NT2/D1 (cell line): ENCODE measurements at places on chromosomes 4 and X.

DNA sequence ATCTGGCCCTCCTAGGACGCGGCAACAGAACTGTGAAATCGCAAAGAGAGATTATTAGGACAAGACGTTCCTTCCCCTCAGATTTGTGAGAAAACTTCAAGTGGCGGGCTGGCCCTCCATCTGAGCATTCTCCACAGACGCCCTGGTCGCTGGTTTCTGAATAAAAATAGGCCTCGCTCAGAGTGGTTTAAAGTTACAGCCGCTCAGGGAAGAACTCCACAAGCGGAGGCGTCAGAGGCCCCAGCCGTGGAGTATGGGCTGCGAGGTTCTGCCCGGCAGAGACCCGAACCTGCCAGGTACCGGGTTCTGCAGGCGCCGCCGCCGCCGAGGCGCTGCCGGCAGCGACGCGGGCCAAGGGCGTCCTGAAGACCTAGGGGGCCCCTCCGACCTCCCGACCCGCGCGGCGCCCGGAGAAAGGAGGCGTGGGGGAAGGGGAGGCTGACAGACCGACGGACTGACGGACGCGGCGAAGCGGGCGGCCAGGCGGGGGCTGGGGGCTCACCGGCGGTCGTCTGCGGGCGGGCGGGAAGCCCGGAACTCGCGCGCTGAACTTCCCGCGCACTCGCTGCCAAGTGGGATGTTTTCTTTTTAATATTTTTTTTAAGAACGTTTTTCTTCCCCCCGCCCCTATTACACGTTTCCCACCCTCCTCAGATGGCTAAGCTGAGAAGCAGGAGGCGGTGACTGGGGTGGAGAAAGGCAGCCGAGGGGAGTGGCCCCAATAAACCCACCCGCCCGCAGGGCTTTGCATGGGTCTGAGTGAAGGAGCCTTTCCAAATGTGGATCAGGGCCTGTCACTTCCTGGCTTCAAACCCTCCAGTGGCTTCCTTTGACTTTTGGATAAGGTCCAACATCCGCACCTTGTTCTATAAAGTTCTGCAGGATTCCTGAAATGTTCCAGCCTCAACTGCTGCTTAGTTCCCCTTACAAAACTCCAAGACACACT, at the start of gene PABPC4L:
PABPC4L (minus strand) TSS at position 574 of the 946 bp plus-strand sequence. CDS start 770 bp downstream, outside the sequence.
- no peak for DNase-seq

DNA sequence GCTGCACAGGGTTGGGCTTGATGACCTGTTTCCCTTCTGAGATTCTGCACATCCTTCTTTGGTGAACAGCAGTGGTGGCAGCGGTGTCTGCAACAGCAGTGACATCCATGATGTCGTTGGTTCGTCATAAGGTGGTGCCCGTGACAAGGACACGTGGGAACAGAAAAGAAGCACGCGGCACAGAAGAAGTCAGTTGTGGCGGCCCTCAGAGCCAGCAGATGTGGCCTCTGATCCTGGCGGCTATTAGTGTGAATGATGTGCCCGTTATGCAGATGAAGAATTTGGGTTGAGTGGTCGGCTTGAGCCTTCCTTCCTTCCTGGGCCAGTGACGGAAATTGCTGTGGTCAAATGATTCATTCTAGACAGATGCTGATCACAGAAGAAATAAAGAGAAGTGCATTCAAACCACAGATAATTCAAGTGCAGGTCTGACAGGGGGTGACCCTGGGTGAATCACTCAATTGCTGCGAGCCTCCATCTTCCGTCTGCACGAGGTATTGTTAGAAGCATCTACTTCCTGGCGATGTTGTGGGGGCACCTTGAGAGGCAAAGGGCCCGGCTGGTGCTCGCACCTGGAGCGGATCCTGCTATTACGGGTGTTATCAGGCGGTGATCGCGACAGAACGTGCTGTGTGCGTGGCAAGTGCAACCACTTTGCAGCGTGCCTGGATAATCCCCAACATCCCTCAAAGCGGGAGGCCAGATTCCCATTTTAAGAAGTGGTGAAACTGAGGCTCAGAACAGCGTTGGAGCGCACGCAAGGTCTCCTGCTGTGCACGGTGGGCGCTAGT, 215.2 kb upstream of the PSAPL1 start:
- no peak for DNase-seq

DNA sequence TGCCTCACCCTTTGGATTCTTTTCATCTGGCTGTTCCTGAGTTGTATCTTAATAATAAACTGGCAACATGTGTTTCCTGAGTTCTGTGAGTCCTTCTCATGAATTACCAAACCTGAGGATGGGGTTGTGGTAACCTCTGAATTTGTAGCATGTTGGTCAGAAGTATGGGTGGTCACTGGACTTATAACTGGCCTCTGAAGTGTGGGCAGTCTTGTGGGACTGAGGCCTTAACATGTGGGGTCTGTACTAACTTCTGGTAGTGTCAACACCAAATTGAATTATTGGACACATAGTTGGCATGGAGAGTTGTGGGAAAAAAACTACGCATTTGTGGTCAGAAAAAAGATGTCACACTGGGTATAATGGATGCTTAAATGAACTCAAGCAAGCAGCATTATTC, 45.0 kb upstream of the TNIP3 start:
- DNase-seq, result no peak

- no peak for DNase-seq
Observed at GRCh38 chr4:3016961-3017360, 53.6 kb downstream of the GRK4 start.

DNA sequence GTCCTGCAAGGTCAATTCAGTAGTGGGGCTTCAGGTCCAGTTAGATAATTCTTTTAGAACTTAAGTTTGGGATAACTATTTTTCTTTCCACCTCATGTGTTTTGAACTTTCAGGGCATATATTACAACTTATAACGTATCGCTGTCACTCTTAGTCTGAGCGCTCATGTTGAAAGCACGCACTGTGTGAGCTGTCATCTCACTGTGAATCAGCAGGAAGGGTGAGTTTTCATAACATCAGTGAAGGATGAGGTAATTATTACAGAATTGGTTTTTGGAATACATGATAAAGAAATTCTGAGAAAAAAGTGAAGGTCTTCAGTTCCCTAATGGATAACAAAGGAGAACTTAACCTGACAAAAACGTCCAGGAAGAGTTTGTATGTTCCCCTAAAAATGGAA, 45.1 kb upstream of the SLC4A4 start:
- no peak for DNase-seq

- DNase-seq, result no peak
Observed at GRCh38 chrX:18885328-18886004, 98.4 kb downstream of the PHKA2 start.

DNA sequence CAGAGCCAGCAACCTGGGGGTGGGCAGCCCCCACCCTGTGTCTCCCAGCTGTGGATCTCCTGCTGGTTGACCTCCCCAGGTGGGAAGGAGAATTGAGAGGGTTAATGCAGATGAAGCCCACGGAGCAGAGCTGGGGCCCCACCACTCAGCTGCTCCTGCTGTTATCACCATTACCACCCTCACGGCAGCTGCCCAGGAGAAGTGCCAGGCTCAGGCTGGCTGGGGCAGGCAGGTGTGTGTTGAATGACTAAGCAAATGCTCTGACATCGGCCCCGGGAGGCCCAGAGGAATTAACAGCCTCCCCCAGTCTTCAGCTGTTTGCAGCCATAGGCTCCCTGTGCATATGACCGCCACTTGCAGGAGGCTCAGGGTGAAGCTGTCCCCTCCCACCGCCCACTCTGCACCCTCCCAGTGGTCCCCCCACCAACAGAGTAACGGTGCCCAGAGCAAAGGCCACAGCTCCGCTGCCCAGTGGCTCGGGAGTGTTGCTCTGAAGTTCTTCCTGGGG, 133.8 kb downstream of the CPZ start:
- DNase-seq, result no peak

DNA sequence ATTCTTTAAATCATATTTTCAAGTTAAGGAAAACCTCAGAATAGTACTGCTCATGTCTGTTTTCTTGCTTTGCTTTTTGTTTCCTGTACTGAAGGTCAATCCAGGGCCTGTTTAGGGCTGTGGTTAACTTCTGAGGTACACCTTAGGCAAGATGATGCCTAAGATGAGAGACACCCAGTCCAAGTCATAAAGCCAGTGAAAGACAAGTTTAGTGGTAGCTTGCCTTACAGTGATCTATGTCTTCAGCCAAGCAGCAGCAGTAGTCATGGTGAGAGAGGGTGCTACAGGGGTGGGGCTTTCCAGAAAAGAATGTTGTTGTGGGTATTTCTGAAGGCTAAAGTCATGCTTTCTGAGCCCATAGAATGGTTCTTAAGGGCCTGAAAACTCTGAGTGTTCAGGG, 173.7 kb downstream of the VSIG4 start:
- DNase-seq, result no peak
